Activated naive CD8-positive, alpha-beta T cell treated with anti-CD3 and anti-CD28 coated beads for 36 hours (primary cell): ENCODE measurements at places on chromosomes 5 and 9. TPM values are rescaled to one million over a fixed set of nuclear protein-coding genes. Genes with fewer than 3 reads are reported as not detected.

Gene ZBTB26
- 5.8 TPM for total RNA-seq

Gene CA9
- 2.7 TPM for total RNA-seq

- no peak for DNase-seq
These were observed 68.2 kb downstream of the MFAP3 start for GRCh38 chr5:154107010-154107409.

DNA sequence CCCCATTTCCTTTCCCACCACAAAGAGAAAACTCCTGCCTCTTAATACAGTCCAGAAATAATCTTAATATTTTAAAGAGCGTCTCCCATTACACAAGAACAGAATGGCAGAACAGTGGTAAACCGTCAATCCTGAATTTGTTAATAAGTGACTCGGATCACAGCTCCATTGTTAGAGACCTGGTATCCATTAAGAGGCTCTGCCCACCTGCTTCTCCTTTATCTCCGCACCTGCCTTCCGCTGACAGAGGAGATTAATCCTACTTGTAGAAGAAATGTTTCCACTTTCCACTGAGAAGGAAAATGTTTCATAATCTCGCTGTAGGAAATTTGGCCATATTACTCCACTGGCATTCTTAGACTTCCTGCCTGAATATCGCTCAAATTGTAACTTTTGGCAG, 1493.2 kb downstream of the MAT2B start:
- DNase-seq, result no peak

- DNase-seq, result no peak
These were observed 358.9 kb upstream of the PCSK5 start for GRCh38 chr9:75531588-75531987.

- no peak for DNase-seq
These were observed 1.3 kb downstream of the OR2S2 start for GRCh38 chr9:35956651-35957050.

DNA sequence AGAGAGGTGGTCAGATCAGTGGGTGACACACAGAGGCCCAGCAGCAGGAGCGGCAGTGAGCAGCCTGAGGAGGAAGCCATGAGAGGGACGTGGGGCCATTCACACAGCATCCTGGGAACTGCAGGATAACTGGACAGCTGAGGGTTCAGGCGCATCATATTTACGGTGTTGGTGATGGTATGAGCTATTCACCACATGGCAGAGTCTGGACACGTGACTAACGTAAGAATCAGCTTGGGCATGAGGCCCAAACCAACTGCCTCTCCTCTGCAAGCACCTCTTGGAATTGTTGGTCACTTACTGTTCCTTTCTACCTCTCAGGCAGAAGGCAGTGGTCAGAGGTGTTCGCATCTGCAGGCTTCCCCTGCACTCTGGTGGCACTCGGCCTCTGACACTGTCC, 141.1 kb downstream of the ENTREP1 start:
- DNase-seq, result no peak

Gene IFNA2
- not detected for total RNA-seq

- DNase-seq, result no peak
These were observed 1.4 kb upstream of the EDF1 start for GRCh38 chr9:136867480-136867879.

DNA sequence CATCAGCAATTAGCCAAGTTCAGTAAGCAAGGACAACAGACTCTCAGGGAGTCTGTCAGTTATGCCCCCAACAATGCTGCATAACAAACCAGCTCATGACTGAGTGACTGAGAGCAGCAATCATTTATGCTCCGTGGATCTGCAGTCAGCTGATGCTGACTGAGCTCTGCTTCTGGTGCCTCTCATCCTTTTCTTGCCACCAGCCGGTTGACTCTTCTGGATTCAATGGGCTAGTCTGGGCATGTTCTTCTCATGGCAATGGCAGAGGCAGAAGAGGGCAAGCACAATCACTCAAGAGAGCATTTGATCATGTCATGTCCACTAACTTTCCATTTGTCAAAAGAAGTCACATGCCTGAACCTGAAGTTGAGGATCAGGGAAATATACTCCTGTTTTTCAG, 157.0 kb upstream of the NTRK2 start:
- DNase-seq, result no peak

Gene REEP2
- total RNA-seq, result 3.5 TPM

GRCh38 chr5:115471345-115472063, 73.1 kb downstream of the FEM1C start:
- no peak for DNase-seq

DNA sequence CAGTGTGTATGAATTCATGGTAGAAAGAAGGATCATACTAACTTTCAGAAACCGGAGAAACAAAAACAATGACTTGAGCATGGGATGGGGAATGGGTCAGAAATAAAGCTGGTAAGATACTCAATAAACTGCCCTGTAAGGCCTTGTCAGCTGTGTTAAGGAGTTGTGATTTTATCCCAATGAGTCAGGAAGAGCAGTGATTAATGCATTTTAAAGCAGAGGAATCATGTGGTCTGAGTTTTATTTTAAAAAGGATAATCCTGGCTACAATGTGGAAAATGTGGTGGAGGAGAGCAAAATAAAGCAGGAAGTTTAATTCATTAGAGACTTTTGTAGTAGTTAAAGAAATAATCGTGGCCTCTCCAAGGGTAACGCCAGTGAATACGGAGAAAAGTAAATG, 28.7 kb downstream of the DHX29 start:
- no peak for DNase-seq

Gene MROH2B
- total RNA-seq, result not detected

GRCh38 chr5:106728208-106728607, 942.5 kb downstream of the EFNA5 start:
- no peak for DNase-seq

GRCh38 chr5:89289604-89290003, 406.6 kb upstream of the MEF2C start:
- DNase-seq, result no peak

GRCh38 chr5:180330810-180331646, 22.1 kb downstream of the GFPT2 start:
- no peak for DNase-seq

- DNase-seq, result no peak
These were observed 966.3 kb upstream of the C9orf72 start for GRCh38 chr9:28539434-28540070.

Gene IL5
- total RNA-seq, result not detected

DNA sequence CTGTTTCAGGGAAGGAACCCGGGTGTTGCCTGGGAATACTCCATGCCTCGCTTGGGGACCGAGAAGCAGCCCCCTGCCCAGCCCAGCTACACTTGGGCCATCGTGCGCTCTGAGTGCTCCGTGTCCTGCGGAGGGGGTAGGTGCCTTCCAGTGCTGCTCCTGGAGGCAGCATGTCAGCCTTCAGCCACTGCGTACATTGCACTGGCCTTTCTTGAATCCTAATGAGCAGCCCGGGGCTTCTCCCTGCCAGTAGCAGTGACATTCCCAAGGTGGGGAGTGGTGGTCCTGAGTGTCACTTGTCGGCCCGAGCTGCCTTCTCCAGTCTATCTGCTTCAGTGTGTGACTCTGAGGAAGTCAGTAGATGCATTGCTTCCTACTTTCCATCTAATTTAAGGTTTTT, 101.9 kb downstream of the ADAMTS16 start:
- DNase-seq, result no peak

GRCh38 chr5:57035955-57036354, 84.0 kb upstream of the MIER3 start:
- no peak for DNase-seq

DNA sequence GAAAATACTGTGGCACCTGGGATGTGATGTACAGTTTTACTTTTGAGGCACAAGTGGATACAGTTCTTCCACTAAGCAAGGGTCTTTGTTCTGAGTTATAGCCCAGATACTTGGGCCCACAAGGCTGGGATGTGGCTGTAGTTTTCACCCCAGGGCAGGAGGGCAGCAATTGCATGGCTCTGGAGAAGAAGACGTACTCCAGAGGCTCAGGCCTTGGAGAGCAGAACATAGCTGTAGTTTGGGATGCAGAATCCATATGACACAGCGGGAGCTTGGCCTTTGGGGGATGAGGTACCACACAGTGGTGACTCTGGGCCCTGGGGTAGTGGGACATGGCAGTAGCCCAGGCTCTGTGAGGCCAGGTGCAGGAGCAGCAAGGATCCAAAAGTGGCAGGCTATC, 110.8 kb upstream of the FSTL4 start:
- no peak for DNase-seq

DNA sequence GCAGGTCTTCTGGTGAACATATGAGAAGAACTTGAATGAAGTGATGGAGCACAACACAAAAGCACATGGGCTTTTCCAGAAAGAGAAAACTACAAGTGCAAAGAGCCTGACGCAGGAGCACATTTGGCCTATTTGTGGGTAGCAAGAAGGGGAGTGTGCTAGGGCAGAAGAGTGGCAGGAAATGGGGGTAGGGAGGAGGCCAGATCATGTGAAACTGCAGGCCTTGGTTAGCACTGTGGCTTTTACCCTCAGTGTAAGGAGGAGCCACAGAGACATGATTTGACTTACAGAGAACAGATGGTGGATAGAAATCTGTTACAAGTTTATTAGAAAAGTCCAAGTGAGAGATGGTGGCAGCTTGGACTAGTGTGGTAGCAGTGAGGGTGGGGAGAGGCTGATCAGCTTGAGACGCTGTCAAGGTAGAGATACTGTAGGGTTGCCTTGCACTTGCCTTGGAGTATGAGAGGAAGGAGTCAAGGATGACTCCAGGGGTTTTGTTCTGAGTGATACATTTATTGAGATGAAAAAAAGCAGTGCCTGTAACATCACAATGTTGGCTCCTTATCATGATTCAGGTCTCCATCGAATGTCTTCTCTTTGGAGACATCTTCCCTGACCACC, 126.7 kb downstream of the PPP2R2B start:
- peak; percentile 54 for DNase-seq

DNA sequence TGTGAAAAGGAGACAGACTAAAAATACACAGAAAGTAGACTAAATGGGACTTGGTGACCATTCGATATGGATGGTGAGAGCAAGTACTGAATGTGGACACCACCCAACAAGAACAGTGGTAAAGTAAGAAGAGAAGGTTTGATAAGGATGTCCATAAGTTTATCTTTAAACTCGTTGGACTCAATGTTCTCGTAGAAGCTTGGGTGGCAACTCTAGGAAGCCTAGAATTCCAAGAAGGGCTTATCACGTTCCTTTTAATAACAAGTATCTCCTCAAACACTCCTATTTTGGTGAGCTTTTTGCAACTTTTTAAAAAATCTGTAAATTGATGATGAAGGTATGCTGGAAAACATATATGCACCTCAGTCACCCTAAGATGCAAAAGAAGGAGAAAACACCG, 108.6 kb upstream of the CDH6 start:
- DNase-seq, result no peak

DNA sequence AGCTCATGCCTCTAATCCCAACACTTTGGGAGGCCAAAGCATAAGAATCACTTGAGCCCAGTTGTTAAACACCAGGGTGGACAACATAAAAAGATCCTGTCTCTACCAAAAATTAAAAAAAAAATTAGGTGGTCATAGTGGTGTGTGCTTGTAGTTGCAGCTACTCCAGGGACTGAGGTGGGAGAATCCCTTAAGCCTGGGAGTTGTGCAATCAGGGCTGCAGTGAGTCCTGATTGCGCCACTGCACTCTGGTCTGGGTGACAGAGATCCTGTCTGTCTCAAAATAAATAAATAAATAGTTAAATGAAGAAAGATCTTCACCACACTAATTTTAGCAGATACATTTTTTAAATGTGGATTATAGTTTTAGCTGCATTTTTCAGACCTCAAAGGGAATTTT, 433.2 kb downstream of the MAT2B start:
- no peak for DNase-seq

- DNase-seq, result no peak
These were observed 55.2 kb downstream of the NTNG2 start for GRCh38 chr9:132216861-132217619.

GRCh38 chr9:36029202-36029601, 7.5 kb upstream of the RECK start:
- DNase-seq, result no peak

Gene CDH9
- total RNA-seq, result not detected

GRCh38 chr5:154479160-154479943, 1.3 kb upstream of the HAND1 start:
- no peak for DNase-seq

Gene NR2F1
- not detected for total RNA-seq

Gene TMED7
- 41.6 TPM for total RNA-seq

DNA sequence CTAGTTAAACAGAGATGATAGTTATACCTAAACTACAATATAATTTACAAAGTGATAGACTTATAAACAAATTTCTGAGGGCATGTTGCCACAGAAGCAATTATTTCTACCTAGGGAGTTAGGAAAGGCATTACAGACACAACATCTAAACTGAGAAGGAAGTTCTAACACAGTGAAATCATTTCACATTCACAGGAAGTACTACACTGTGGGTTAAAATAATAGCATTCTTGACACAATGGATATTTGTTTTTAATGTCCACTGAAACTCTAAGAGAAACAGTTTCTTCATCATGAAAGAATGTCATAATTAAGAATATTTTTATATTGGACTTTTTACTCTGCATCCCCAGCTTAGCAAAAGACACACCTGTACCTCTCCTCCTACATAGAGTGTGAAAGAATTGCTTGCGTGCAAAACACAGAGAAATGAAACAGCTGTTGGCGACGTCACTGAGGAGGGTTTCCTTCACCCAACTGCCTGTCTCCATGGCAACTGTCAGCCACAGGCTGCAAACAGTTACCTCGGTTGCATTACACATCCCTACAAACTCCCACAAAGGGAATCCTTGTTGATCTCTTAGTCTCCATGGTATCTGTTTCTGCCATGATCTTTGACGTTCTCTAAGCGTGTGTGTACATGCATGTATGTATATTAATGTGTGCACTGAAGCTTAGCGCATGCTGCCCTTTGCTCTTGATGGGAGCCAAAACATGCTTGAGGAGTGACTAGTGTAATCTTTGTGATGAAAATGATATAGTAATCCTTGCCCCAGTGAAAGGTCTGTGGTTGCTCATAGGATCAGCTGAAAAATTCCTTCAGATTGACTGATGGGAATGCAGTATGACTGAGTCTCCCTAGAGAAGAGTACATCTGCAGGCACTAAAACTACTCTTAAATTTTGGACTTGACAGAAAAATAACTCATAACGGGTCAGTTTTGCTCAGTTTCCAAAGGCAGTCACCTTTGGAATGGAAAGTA, 168.5 kb downstream of the ACTL7B start:
- DNase-seq, result no peak

Gene CDHR2
- 0.44 TPM for total RNA-seq

Gene VCAN
- total RNA-seq, result not detected

DNA sequence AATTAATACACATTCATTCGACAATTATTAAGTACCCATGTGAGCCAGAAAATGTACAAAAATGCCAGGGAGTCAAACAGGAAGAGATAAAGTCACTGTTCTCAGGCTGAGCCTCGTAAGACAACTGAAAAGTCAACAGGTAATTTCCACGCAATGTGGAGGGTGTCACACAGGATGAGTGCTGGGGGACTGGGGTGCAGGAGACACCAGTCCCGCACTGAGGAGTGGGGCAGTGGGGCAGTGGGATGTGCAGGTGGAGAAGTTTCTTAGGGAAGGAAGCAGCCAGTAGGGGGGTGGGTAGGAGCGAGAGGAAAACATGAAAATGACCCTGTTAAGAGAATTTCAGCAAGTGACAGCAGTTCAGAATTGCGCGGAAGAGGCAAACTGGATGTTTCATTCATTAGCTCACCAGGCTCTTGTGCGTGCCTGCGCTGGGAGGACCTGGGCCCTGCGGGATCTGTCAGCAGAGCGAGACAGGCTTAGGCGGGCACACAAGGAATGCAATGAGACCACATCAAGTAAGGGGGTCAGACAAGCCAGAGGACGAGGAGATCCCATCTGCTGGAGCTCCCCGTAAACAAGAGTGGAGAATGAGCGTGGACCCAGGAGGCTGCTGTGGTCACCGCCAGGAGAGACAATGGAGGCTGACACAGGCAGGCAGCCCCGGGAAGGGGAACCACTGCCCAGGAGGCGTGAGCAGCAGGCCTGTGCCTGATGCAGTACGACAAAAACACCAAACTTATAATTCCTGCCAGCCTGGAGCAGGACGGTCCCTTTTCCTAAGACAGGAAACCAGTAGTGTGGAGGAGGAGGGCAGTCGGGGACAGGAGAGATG, 21.0 kb downstream of the CAMSAP1 start:
- no peak for DNase-seq
